ENCODE measurements at places on chromosomes 13 and 19. TPM values are rescaled to one million over a fixed set of nuclear protein-coding genes. Genes with fewer than 3 reads are reported as not detected.
A peak's percentile ranks its signal among the peaks of the same experiment; 100 is the strongest.

Gene SERPINE3
- not detected for total RNA-seq

GRCh38 chr13:111265701-111266035 lies 54.8 kb upstream of the TEX29 start:
- DNase-seq: no peak

DNA sequence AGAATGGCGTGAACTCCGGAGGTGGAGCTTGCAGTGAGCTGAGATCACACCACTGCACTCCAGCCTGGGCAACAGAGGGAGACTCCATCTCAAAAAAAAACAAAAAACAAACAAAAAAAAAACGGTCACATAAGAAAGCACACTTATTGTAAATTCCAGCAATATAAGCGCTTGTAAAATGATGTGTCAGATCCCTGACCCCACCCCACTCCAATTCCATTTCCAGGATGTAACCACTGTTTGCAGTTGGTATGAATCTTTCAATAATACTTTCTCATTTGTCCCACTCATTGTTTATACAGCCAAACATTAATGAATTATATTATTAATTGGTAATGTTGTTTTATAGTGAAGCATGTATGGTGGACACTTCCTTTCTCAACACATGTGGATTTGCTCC lies 15.9 kb upstream of the CEACAM1 start:
- DNase-seq: no peak

- peak; percentile 38 for DNase-seq
Observed at GRCh38 chr19:33348301-33349010, 25.1 kb upstream of the CEBPG start.
